ENCODE measurements at places on chromosomes 2 and 18.

GRCh38 chr2:122096761-122097160 is 341.3 kb downstream of the TSN start:
- DNase-seq: no peak

- no peak for DNase-seq
These were observed 68.3 kb upstream of the PPM1B start for GRCh38 chr2:44100351-44100750.

- no peak for DNase-seq
These were observed 177.4 kb upstream of the MMADHC start for GRCh38 chr2:149765003-149765402.

DNA sequence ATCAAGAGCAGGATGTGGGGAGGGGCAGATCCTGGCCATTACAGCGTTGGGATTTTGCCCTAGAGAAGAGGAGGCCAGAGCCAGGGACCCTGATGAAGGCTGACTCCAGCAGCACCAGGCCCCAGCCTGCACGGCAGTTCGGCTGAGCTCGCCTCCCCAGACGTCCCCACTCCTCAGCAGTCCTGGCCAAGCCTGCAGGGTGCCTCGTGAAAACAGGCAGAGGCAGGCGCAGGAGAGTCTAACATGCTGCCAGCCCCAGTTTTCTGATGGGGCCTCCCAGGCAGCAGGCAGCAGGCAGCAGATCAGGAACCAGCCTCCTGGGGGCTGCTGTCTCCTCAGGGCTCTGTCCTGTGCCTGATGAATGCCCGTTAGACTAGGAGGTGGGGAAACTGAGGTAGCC is 19.7 kb upstream of the GLI2 start:
- DNase-seq: no peak

GRCh38 chr2:62396880-62397279 is 109.1 kb downstream of the TMEM17 start:
- no peak for DNase-seq

DNA sequence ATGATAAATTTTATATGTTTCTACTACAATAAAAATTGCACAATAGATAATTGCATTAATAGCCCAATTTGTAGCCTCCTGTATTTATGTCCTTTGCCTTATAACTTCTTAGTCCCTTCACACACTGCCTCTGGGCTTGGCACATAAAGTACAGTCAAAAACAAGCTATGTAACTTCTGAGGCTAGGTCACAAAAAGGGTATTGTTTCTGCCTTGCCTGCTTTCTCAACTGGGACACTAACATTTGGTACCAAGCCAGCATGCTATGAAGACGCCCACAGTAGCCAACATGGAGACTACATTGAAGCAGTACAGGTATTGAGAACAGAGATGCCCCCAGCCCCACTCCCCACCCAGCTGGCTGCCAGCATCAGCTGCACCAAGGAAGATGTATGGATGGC is 5.4 kb upstream of the SLC3A1 start:
- DNase-seq: no peak

GRCh38 chr2:104875262-104875661 is 21.3 kb downstream of the POU3F3 start:
- no peak for DNase-seq

- DNase-seq: no peak
These were observed 3.6 kb upstream of the ECEL1 start for GRCh38 chr2:232491139-232491780.

GRCh38 chr2:182280118-182280517 is 146.7 kb downstream of the PDE1A start:
- DNase-seq: no peak

GRCh38 chr2:8615252-8615575 is 66.6 kb upstream of the ID2 start:
- no peak for DNase-seq

DNA sequence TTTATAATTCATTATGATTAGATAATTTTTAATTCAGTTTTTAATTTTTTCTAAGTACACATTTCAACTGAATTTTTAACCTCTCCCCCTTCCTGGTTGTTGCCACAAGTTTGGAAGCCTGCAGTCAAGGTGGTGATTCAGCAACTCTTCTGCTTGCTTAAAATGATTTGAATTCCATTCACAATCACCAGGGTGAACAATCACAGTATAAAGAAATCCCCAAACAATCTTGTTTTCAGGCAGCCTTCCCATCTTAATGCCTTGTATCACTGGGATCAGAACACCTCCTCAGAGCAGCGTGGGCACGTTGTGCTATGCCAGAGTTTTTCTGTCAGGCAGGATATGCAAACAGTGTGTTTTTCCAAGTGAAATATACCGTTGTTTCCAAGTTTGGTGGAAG is 46.7 kb upstream of the BARD1 start:
- no peak for DNase-seq

DNA sequence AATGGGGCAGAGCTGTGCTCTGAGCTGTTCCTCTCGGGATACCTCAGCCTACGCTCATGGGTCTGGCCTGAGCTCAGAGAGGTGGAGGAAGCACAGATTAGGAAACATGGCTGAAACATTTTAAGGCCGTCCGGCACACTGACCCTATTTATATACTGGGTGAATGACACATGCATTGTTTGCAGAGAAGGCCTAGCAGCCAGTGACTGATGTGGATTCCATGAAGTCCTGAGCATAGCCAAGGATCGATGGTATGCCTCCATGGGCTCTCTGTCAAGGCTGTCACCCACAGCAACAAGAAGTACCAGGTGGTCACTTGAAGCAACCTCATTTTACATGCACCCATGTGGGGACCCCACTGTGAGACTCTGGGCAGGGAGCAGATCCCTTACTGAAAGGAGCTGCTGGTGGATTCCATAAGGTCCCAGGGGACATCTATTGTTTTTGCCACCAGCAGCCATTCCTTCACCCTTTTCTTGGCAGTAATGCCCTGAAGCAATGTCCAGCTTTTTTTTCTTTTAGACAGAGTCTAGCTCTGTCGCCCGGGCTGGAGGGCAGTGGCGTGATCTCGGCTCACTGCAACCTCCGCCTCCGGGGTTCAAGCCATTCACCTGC is 8.4 kb downstream of the PTMA start:
- DNase-seq: no peak

DNA sequence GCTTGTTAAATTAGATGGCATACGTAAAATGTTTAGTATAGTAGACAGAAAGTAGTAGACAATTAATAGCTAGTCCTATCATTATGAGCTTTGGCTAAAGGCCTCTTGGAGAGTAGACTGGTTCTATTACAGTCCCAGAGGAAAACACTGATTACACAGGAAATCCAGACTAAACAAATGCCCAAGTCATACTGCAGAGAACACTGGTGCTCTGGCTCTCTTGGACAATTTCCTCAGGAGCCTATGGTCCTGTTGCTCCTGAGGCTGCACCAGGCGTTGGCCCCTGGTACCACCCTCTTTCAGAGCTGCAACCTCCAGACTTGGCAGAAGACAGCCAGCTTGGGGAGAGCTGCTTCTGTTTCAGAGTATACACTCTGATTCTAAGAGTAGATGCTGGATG is 41.8 kb downstream of the STAT1 start:
- no peak for DNase-seq

GRCh38 chr2:101356521-101356920 is 30.8 kb downstream of the CREG2 start:
- no peak for DNase-seq

DNA sequence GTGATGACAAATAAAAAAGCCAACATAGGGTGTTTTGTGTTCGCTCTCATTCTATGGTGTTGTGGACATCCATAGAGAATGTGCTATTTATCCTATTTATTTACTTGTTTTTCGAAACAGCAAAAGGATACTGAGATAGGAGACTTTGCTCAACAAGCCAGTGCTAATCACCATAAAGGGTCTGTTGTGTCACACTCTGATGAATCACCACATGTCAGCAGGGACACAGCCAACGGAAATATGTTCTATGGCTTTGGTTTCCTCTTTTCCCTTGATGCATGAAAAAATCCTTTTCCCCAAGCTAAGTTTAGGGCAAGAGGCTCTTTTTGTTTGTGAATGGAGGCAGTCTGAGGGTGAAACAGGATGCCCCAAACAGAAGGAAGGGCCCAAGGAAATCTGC is 154.3 kb downstream of the RNF152 start:
- no peak for DNase-seq

DNA sequence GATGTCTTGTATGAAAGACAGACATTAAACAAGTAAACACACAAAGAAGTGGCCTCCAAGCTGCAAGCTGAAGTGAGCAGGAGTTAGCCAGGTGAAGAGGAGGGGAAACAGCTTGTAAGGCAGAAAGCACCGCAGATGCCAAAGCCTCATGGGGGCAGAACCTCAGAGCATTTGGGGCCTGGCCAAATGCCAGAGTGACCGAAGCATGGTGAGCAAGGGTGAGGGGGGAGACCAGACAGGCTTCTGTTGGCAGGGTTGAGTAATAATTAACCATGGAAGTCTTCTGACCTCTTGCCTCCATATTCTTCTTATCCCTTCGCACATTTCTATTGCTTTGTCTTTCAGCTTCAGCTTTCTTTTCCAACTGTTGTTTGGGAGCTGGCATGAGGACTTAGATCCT is 5.6 kb downstream of the QPCT start:
- DNase-seq: no peak

- DNase-seq: no peak
These were observed 70.4 kb upstream of the TWIST2 start for GRCh38 chr2:238777369-238778067.

- no peak for DNase-seq
These were observed 86.1 kb downstream of the ACVR1 start for GRCh38 chr2:157789933-157790511.

Measured in stimulated activated CD4-positive, alpha-beta T cell treated with anti-CD3 and anti-CD28 coated beads, Interleukin-1b, Interleukin-23, amount 100 ng/mL, for 4 hours (primary cell).